ENCODE measurements at places on chromosomes 12 and 14. TPM values are rescaled to one million over a fixed set of nuclear protein-coding genes. Genes with fewer than 3 reads are reported as not detected.

The MANSC4 gene
- total RNA-seq: not detected

The KCNMB4 gene
- 0.13 TPM for total RNA-seq

GRCh38 chr12:98763656-98764055, 118.6 kb downstream of the APAF1 start:
- H3K4me3 ChIP-seq: no peak overlapping the region
- no peak for DNase-seq
- H3K36me3 ChIP-seq: no peaks in the 10 kb centered on the region
- no peaks in the 10 kb centered on the region for H3K27me3 ChIP-seq

- H3K36me3 ChIP-seq: no peaks in the 10 kb centered on the region
- no peak for DNase-seq
- H3K4me3 ChIP-seq: no peak overlapping the region
- no peaks in the 10 kb centered on the region for H3K27me3 ChIP-seq
- no peak overlapping the region for H3K27ac ChIP-seq
Measured at GRCh38 chr14:89096946-89097345, 272.5 kb downstream of the TTC8 start.

DNA sequence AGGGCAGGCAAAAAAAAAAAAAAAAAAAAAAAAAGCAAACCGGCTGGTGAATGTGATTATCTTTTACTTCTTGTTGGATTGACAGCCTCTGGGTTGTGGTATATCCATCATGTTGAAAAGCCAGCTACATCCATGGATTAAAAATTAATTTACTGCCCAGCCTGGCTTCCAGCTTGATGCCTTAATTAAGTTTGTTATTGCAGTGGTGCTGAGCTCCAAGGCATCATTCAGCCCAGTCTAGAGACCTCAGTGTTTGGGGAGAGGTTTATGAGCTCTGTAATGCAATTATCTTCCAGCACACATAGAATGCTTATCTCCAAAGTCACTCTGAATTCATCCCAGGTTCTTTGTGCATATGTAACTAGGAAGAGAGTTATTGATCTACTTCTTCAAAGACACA, 114.8 kb downstream of the RIMBP2 start:
- no peak for DNase-seq
- H3K27ac ChIP-seq: no peak overlapping the region
- no peak overlapping the region for H3K4me3 ChIP-seq
- no peaks in the 10 kb centered on the region for H3K27me3 ChIP-seq
- H3K36me3 ChIP-seq: no peaks in the 10 kb centered on the region

Measured in GM12878 (cell line).